Amniotic epithelial cell (primary cell): ENCODE measurements at places on chromosomes 3 and 15.

GRCh38 chr3:23052620-23053019 lies 150.5 kb upstream of the UBE2E2 start:
- peak; percentile 10 for DNase-seq

DNA sequence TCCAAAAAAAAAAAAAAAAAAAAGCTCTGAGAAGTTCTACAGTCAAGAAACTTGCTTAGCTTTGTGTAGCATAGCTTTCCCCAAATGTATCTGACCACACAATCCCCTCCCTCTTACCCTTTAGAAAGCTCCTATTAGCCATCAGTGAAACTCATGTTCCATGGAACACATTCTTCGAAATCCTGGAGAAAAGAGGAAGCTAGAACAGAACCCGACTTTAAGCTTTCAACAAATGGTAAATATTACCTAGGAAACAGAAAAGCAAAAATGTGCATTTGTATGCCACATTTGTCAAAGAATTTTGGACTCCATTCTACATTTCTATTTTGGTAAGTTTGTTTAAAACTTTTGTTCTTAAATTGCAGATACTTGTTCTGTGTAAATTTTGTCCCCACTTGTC lies 17.4 kb upstream of the CRTC3 start:
- no peak for DNase-seq

- DNase-seq, result peak; percentile 77
Measured at GRCh38 chr3:126355777-126356372, 1.3 kb downstream of the KLF15 start.

DNA sequence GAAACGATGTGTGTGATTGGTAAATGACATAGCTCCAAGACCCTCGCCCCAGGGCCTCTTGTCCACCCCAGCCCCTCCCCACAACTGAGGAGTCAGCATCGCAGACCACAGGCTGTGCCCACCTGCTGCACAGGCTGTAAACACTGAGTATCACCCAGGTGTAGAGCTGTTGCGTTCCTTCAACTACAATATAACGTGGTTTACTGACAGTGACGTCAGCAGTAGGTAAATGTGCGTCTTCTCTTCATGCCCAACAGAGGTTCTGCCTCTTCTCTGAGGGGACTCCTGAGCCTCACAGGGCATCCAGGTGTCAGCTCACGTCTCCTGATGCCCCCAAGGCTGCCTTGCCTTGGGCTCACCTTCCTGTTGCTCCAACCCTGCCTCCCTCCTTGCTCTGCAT lies 395.1 kb downstream of the CACNA2D3 start:
- no peak for DNase-seq
